Activated naive CD8-positive, alpha-beta T cell treated with anti-CD3 and anti-CD28 coated beads, Interleukin-2, amount 10 ng/mL, durations not matched to agents 7 days and 5 days (primary cell): ENCODE measurements at places on chromosomes 1 and 21. TPM values are rescaled to one million over a fixed set of nuclear protein-coding genes. Genes with fewer than 3 reads are reported as not detected.

DNA sequence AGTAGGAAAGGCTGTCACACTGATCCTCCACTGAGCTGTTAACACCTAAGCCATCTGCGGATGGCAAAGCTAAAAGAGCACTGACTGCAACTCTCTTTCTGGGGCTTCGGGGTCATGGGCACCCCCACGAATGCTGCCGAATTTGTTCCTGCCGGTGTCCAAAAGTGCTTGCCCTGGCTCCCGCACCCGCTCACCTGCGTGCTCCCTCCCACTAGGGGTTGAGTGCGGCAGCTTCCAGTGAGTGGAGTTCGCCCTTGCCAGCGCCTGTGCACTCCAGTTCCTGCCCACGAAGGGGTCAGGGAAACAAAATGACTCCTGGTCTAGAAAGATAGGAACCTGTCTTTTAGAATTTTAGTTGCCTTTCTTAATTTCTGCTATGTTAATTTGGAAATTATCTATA, 78.7 kb downstream of the IFI44 start:
- H3K36me3 ChIP-seq, result no peaks in the 10 kb centered on the region
- no peak overlapping the region for H3K27ac ChIP-seq
- no peak overlapping the region for H3K4me3 ChIP-seq
- H3K27me3 ChIP-seq, result peaks cover 7% of the 10 kb centered on the region
- DNase-seq, result no peak

DNA sequence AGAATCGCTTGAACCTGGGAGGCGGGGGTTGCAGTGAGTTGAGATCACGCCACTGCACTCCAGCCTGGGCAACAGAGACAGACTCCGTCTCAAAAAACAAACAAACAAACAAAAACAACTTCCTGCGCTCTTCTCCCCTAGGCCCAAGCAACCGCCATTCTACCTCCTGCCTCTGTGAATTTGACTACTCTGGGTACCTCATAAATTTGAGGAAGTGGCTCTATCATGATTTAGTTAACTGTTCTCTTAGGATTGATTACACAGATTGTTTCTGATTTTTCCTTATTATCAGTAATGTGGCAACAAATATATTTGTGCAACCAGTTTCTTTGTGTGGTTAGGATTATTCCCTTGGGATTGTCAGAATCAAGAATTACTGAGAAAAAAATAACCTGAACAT, 29.7 kb downstream of the OPTC start:
- peaks cover 3% of the 10 kb centered on the region for H3K4me1 ChIP-seq
- H3K4me3 ChIP-seq, result no peak overlapping the region
- no peak for DNase-seq
- no peaks in the 10 kb centered on the region for H3K36me3 ChIP-seq
- H3K27ac ChIP-seq, result no peak overlapping the region

TSPAN2 gene
- 0.42 TPM for total RNA-seq

ILF2 gene
- 141 TPM for total RNA-seq

- no peak for DNase-seq
- H3K4me3 ChIP-seq, result no peak overlapping the region
- no peak overlapping the region for H3K27ac ChIP-seq
- peaks cover 33% of the 10 kb centered on the region for H3K4me1 ChIP-seq
Measured at GRCh38 chr1:28751315-28752060, 14.7 kb downstream of the YTHDF2 start.

DNA sequence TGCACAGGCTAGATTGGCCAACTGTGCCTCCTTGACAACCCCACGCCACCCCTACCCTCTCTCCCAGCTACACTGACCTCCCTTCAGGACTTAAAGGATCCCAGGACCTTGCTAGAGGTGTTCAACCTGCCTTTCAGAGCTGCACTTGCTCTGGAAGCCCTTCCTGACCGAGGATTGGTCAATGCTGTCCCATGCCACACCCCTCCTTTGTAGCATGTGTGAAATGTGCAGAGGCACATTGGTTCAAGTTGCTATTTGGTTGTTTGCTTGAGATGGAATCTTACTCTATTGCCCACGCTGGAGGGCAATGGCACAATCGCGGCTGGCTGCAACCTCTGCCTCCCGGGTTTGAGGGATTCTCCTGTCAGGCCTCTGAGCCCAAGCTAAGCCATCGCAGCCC, 21.8 kb downstream of the ACTA1 start:
- H3K4me3 ChIP-seq, result no peak overlapping the region
- peaks cover 18% of the 10 kb centered on the region for H3K4me1 ChIP-seq
- no peak for DNase-seq

GRCh38 chr1:159548126-159548525, 12.3 kb upstream of the OR10J5 start:
- H3K27ac ChIP-seq, result no peak overlapping the region
- peaks cover 4% of the 10 kb centered on the region for H3K27me3 ChIP-seq
- H3K4me3 ChIP-seq, result no peak overlapping the region
- H3K36me3 ChIP-seq, result no peaks in the 10 kb centered on the region
- H3K4me1 ChIP-seq, result no peaks in the 10 kb centered on the region

DNA sequence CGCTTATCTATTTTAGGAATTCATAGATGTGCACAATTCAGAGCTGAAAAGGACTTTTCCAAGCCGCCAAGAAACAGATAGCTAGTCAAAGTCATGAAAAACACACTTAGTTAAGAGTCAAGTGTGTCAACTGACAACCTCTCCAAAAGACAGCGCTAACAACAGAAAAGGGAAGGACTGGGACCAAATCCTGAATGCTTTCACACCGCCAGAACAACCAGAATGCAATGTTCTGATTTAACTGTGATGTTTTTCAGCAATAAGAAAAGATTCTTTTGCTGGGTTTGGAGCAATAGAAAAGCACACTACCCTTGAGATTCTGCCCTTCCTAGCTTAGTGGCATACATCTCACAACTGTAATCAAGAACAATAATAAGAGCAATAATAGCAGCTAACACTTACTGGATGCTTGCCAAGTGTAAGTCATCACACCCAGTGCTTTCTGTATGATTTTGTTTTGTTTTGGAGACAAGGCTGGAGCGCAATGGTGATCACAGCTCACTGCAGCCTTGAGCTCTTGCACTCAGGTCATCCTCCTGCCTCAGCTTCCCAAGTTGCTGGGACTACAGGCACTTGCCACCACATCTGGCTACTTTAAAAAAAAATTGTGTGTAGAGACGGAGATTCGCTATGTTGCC, 33.9 kb upstream of the SDC3 start:
- peaks cover 2% of the 10 kb centered on the region for H3K4me1 ChIP-seq
- no peak overlapping the region for H3K4me3 ChIP-seq
- no peak for DNase-seq
- H3K27me3 ChIP-seq, result no peaks in the 10 kb centered on the region
- H3K27ac ChIP-seq, result no peak overlapping the region

DNA sequence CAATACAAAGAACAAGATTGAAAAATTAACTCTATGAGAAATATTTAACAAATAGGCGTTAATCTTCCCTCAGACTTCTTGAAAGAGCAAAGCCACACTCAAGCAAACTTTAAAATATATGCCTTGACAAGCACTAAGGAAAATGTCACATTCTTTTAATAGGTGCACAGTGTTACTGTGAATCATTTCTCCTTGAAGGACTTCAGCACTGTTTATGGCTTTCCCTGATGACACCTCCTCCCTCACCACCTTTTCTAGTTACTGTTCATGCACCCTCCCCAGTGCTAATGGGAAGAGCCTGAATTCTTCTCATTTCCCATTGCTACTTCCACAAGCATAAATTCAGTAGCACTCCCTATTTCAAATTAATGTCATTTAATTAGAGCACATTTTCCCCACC, 299.5 kb upstream of the RRP15 start:
- no peaks in the 10 kb centered on the region for H3K4me1 ChIP-seq
- DNase-seq, result no peak
- H3K27ac ChIP-seq, result no peak overlapping the region
- no peaks in the 10 kb centered on the region for H3K36me3 ChIP-seq
- H3K27me3 ChIP-seq, result no peaks in the 10 kb centered on the region
